ENCODE measurements at places on chromosomes 5 and 9.

DNA sequence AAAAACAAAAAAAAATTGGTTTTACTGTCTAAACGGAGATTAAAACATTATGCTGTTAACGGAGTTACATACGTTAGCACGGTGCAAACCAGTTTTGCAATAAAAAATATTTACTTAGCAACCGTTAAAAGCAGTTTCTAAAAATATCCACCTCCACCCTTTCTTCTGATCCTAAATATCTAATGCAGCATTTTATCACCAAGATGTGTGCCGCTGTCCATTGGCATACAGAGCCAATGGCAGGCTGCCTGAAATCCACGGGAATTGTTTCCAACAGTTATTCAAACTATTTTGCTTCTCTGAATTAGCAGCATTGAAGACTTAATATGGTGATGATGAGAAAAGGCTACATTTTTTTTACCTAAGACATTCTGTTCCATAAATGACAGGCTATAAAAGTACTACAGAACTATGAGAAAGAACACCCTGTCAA is 61.6 kb downstream of the CSNK1A1 start:
- no peak for DNase-seq

DNA sequence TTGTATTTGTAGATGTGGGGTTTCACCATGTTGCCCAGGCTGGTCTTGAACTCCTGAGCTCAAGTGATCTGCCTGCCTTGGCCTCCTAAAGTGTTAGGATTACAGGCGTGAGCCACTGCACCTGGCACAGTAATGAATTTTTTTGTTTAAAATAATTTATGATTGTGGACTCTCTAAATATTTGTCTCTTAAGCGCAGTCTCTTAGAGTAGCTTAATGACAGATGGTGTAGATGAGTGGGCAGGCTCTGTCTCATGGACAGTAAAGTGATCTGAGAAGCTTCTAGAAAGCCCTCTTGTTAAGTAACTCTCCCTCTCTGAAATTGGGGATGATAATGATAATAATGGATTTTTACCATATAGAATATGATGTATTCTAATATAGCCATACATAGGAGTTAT is 47.5 kb upstream of the KIAA1958 start:
- DNase-seq, result no peak

DNA sequence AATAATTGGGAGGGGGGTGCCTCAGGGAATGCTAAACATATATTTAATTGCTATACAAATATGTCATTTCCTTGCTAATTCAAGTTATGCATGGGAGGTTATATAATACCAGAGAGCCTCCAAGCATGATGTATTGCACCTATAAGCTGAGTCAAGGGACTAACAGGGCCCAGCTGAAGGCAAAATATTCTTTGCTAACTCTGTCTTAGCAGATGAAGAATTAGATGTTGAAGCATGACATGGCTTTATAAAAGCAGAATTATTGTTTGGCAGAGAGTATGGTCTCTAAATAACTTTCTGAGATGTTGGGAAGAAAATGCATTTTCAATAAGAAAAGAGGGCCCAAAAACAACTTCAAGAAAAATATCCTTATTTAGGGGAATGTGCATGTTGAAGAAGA is 60.4 kb downstream of the SGCD start:
- DNase-seq, result no peak

DNA sequence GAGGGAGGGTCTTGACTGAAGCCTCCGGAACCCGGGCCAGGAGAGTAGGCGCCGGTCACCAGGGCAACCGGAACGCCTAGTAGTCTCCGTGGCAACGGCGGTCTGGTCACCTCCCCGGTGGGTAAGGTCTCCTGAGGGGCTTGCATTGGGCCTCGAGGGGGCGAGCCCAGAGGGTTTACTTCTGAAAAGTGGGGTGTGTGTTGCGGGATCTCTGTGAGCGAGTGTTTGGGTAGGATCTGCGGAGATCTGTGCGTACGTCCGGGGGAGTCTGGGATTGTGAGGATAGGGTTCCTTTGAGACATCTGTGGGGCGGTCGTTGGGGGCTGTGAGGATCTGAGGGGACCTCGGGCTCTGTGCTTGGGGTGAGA is at the start of gene FAM221B:
Gene FAM221B (minus strand): TSS at position 17 of the 368 bp plus-strand sequence. CDS start 2,571 bp downstream, outside the sequence.
- DNase-seq, result no peak

- no peak for DNase-seq
Measured at GRCh38 chr5:173565491-173566072, 50.9 kb downstream of the BOD1 start.

GRCh38 chr5:111781200-111781599 is 24.2 kb upstream of the NREP start:
- no peak for DNase-seq

- DNase-seq, result no peak
Measured at GRCh38 chr9:135136991-135137832, 49.7 kb downstream of the OLFM1 start.

- DNase-seq, result no peak
Measured at GRCh38 chr9:33273972-33274328, 9.1 kb downstream of the CHMP5 start.

DNA sequence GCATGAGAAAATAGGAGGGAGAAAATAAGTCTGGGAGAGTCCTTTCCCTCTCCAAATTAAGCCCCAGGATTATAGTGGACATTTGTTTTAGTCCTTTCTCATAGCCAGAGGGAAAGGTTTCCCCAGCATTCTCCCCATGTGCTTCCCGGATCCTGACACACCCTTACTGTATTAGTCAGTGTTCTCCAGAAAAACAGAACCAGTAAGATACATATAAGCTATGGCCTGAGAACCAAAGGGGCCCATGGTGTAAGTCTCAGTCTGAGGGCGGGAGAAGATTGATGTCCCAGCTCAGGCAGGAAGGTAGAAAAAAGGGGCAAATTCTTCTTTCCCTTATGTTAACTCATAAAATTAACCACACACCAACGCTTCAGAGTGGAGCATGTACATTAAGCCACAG is 25.6 kb upstream of the SPATA31D4 start:
- DNase-seq, result no peak

GRCh38 chr5:181107699-181108098 is 23.3 kb downstream of the OR2V1 start:
- DNase-seq, result no peak

DNA sequence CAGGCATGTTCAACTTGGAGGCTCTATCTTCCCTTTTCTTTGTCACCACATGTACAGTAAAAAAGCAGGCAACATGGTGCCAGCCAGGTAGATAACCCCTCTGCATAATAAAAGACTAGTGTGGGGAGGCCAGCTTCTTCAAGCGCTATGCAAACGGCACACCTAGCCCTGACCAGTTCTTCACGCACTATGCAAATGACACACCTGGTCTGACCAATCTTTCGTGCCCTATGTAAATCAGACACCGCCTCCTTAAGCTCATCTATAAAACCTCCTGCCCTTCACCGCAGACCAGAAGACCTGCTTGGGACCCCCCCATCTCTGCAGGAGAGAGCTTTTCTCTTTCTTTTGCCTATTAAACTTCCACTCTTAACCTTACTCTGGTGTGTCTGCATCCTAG is 28.1 kb upstream of the UGCG start:
- no peak for DNase-seq

DNA sequence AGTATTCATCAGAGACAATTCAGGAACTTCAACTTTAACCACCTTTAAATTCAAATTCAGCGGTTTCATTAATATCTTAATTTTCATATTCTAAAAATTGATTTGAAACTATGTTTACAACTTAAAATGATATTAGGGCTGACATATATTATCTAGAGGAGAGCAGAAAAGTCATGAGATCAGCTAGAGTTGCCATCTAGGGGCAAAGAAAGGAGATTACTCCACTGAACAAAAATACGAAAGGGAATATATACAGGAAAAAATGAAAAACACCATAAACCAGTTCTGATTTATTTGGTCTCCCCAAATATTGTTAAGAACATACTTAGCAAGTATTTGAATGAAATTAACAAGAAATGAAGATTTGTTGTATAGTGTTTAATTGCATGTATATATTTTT is 946.3 kb downstream of the DTWD2 start:
- DNase-seq, result no peak

- DNase-seq, result no peak
Measured at GRCh38 chr5:167348251-167348926, 943.1 kb upstream of the WWC1 start.

GRCh38 chr5:157267761-157268480 is 2.0 kb downstream of the CYFIP2 start:
- no peak for DNase-seq

DNA sequence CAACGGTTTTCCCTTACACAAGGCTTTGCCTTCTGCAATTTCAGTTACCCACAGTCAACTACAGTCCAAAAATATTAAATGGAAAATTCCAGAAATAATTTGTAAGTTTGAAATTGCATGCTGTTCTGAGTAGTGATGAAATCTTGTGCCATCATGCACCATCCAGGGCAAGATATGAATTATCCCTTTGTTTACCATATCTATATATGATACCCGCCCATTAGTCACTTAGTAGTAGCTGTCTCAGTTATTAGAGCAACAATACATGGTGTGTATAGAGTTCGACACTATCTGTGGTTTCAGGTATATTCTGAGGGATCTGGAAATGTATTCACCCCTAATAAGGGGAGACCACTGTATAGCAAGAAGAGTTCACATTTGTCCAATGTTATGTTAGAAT is 29.4 kb downstream of the ERBIN start:
- no peak for DNase-seq

- no peak for DNase-seq
Measured at GRCh38 chr9:95215336-95215898, 102.1 kb downstream of the FANCC start.

GRCh38 chr5:169458221-169458620 is 125.4 kb upstream of the SPDL1 start:
- DNase-seq, result no peak

Measured in activated CD8-positive, alpha-beta memory T cell treated with anti-CD3 and anti-CD28 coated beads for 4 hours (primary cell).